ENCODE measurements at places on chromosomes 12 and 14. TPM values are rescaled to one million over a fixed set of nuclear protein-coding genes. Genes with fewer than 3 reads are reported as not detected.
A peak's percentile ranks its signal among the peaks of the same experiment; 100 is the strongest.

Gene SLC2A14
- not detected for total RNA-seq

- no peaks in the 10 kb centered on the region for H3K36me3 ChIP-seq
- DNase-seq, result peak; percentile 22
- no peak overlapping the region for H3K4me3 ChIP-seq
- no peak overlapping the region for H3K27ac ChIP-seq
- H3K4me1 ChIP-seq, result peaks cover 15% of the 10 kb centered on the region
These were observed 8.6 kb upstream of the ASB2 start for GRCh38 chr14:93984987-93985410.

Gene ST8SIA1
- 20.9 TPM for total RNA-seq

Gene GLIPR1L2
- 0.98 TPM for total RNA-seq

DNA sequence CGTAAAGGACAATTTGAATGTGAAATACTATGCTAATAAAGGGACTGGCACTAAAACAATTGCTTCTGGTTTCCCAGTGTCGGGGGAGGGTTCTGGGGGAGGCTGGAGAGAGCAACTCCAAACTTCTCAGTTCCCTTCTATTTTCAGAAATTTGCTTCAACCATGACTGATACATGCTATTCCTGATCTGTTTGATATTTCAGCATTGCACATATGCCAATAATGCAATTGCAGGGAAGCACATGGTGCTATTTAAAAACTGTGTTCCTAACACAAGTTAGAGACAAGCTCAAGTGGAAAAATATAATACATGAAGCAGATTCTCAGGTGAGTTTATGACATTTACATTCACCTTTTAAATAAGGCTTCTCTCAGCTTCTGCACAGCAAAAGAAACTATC, 188.9 kb downstream of the RIMBP2 start:
- no peak for DNase-seq
- no peak overlapping the region for H3K27ac ChIP-seq
- H3K36me3 ChIP-seq, result no peaks in the 10 kb centered on the region
- H3K4me3 ChIP-seq, result no peak overlapping the region
- H3K27me3 ChIP-seq, result no peaks in the 10 kb centered on the region
- no peaks in the 10 kb centered on the region for H3K4me1 ChIP-seq

All from lung (tissue), 17 donors.